NCI-H1694 treated with DMSO at 0.1 percent for 48 hours (cell line): ENCODE measurements at places on chromosomes 16 and 17.
A peak's percentile ranks its signal among the peaks of the same experiment; 100 is the strongest.

DNA sequence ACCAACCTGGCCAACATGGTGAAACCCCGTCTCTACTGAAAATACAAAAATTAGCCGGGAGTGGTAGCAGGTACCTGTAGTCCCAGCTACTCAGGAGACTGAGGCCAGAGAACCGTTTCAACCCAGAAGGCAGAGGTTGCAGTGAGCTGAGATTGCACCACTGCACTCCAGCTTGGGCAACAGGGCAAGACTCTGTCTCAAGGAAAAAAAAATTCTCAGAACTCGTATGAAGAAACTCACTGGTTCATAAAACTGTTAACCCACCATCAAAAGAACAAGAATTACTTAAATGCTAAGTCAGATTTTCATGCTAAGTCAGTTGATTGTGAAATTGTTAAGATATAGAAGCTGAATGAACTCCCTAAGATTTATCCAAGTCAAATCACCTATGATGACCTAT is 31.3 kb downstream of the SLC39A11 start:
- no peak for DNase-seq

DNA sequence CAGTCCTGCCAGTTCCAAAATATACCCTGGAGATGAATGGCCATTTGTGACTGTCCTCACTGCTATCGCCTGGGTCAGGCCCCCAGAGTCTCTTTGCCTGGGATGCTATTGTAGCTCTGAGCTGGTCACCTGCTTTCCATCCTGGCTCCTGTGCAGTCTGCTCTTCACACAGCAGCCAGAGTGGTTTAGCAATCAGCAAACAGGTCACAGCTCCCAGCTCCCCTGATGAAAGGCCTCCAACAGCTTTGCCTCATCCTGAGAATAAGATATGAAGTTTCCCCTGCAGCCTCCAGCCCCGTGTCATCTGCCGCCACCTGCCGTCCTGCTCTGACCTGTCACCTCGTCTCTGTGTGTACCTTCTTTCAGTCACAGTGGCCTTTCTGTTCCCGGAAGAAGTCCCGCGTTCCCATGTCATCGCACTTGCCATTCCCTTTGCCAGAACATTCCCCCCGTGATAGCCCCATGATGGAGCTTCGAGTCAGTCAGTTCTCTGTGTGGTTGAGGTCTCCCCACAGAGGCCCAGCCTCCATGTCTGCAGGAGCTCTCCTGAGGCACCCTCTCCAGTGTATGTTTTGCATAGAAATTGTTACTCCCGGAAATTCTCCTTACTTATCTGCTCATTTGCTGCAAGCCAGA is 281.5 kb downstream of the SNX29 start:
- peak; percentile 54 for DNase-seq

GRCh38 chr16:56910112-56910511 is 21.8 kb upstream of the HERPUD1 start:
- no peak for DNase-seq

GRCh38 chr16:75326333-75326732 is 74.9 kb upstream of the BCAR1 start:
- no peak for DNase-seq

DNA sequence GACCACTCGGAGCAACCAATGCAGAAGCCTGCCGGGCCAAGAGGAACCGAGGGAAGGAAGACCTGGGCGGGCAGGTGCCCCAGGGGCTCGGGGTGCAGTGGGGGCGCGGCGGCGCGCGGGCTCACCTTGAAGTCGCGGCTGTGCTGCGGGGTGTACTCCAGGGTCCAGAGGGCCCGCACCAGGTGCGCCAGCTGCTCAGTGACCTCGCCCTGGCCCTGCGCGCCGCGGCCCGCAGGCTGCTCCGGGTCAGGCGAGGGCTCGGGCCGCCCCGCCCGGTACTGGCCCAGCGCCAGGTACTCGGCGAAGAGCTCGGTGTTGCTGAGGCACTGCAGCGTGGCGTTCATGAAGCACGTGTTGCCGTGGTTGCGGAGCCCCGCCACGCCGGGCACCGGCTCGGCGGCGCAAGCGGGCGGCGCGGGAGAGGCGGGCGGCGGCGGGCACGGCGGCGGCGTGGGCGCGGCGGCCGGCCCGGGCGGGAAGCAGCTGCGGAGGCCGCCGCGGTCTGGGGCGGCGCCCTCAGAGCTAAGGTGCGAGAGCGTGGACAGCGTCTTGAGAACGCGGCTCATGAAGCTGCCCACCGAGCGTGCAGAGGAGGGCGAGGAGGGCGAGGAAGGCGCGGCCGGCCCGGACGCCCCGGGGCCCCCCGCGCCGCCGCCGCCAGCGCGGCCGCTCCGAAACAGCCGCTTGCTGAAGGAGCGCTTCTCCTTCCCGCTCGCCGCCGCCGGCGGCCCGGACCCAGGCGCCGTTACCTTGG is 562 bp downstream of the USP31 start:
- DNase-seq, result no peak

- DNase-seq, result no peak
Observed at GRCh38 chr16:57361404-57361803, 2.8 kb downstream of the CCL22 start.

- no peak for DNase-seq
Observed at GRCh38 chr17:2214929-2215615, 88.5 kb downstream of the SMG6 start.

GRCh38 chr16:9929836-9930235 is 252.4 kb downstream of the GRIN2A start:
- peak; percentile 58 for DNase-seq

DNA sequence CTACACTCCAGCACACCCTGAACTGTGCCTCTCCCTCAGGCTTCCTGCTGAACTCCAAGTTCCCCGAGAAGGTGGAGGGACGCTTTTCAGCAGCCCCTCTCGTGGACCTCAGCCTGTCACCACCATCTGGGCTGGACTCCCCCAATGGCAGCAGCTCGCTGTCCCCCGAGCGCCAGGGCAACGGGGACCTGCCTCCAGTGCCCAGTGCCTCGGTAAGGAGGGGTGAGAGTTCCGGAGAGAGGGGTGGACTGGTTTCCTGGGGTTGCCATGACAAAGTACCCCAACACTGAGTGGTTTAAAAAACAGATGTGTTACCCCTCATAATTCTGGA is 17.4 kb downstream of the GLIS2 start:
- DNase-seq, result no peak

GRCh38 chr16:27441998-27442397 is 40.0 kb downstream of the IL21R start:
- DNase-seq, result no peak

- DNase-seq, result no peak
Observed at GRCh38 chr16:50313596-50314478, 47.5 kb downstream of the ADCY7 start.

GRCh38 chr17:11598274-11599221 is at the start of gene DNAH9:
TSS of gene DNAH9 (plus strand) at chr17:11598470. CDS start at chr17:11598499, 29 bp downstream.
- DNase-seq, result no peak

DNA sequence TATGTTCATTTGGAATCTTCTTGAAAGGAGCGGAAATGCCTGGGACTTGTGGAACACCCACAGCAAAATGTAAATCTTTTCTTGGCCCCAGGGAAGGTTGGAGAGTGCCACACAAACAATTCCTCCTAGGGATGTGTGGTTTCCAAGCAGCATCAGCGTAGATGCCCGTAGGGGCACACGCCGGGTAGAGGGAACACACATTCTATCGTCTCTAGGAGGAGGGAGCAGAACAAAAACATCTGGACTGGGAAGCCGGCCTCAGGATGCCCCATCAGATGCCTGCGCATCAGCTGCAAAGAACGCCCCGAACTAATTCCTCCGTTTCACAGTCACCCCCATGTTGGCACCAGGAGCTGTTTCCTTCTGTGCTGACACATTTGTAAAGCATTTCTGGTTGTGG is 357.9 kb upstream of the ZFHX3 start:
- DNase-seq, result no peak

- DNase-seq, result peak; percentile 84
Observed at GRCh38 chr17:32483451-32484019, 3.3 kb upstream of the CDK5R1 start.

GRCh38 chr17:16585796-16586195 is 16.8 kb upstream of the ZNF287 start:
- no peak for DNase-seq

DNA sequence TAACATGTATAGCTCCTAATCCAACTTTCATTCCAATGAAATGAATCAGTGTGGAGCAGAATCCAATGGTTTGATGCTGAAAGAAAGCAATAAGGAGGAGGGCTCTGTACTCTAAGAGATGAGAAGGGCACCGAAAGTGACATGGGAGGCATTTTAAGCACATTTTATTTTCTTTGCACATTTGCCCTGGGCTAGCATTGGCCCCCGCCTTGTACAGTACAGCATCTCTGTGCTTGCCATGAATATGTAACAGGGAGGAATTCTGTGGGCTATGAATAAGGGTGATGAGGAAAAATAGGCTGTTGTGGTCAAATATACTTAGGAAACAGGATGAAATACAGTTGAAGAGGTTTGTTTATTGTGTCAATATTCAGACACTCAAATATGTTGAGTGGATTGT is 45.2 kb upstream of the SHISA6 start:
- DNase-seq, result no peak
